ENCODE measurements at places on chromosomes 16 and 17.

DNA sequence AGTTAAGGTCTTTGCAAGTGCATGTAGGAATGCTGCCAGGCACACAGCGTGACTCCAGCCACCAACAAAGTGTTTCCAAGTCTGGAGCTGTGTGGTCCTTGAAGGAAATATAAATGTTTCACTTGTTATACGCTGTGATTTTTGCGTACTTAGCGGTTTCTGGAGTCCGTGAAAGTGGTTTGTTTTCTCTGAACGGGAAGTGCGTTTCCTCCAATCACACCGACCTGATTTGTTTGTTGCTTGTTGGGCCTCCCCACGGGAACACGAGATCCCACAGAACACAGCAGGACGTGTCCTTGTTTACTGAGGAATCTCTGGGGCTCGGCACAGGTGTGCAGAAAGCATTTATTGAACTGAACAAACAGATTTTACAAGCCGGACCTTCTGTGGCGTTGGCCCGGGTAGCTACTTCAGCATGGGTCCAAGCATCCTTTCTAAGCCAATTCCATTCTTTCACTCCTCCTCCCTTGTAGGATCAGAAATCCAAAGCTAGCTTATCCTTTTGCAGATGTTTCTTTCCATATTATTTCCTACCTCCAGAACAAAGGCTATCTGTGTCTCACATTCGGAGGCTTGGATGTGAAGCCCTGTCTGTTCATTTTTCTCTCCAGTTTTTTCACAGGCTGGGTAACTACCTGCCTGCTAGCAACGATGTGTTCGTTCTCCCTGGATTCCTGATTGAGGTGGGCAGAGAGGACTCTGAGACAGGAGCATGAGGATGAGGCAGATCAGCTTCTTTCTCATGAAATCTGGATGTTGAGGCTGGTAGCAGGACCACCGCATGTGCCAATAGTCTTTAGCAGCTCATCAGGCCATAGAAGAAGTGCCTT is 44.6 kb downstream of the ABAT start:
- no peak for DNase-seq

DNA sequence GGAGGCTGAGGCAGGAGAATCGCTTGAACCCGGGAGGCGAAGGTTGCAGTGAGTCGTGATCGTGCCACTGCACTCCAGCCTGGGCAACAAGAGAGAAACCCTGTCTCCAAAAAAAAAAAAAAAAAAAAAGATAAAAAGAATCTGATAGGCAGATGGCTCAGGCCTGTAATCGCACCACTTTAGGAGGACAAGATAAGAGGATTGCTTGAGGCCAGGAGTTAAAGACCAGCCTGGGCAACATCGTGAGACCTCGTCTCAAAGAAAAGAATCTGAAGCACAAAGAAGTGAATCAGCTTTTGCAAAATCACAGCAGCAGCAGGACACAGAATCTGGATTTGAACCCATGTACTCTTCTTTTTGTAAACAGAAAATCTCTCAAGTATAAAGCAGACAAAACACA is 7.6 kb downstream of the NOB1 start:
- no peak for DNase-seq

DNA sequence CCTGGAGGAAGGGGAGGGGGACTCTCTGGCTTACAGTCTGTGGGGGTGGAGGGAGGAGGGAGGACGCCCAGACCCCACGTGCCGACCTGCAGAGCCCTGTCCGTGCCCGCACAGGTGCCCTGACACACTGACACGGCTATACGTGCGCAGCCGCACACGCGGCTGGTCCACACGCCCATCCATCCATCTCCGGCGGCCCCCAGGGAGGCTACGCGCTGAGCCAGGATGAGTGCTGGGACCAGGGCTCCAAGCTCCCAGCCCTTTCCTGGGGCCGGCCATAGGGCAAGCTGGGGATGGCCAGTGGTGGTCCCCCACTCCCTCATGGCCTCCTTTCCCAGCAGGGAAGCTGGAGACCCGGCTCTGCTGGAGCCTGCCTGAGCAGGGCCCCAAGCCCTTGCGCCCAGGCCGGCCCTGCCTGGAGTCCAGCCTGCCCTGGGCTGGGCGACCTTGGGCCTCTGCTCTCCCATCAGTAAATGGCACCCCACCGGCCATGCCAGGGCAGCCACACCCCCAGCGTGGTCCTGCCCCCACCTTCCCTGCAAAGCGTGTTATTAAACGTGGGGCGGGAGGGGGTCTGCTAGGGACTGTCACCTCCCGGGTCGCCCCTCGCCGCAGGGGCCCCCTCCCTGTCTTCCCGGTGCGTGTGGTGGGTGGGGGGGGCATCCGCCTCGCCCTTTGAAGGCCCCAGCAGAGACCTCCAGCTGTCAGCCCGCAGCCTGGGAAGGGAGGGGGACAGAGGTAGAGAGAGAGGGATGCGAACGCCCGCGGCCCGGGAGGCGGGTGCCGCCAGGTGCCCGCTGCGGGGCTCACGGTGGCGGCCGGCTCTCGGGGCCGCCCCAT is 863 bp downstream of the CASKIN1 start:
- DNase-seq = no peak

GRCh38 chr16:78994135-78994745 is 606.3 kb downstream of the MAF start:
- no peak for DNase-seq

DNA sequence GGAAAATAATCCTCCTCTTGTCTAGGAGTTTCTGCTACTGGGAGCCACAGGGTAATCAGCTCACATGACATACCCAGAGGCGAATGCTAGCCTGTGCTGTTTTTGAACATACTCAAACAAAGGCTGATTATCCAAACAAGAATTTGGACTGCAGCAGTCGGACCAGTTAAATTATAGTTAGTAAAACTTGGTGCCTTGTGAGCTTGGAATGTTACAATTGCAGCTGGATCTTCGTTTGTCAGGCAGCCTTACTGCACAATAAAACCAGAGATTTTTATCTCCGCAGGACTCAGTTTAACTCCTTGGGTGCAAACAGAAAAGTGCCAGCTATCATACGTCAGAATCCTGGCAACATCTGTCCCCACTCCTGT is 163.8 kb upstream of the TBX2 start:
- no peak for DNase-seq

DNA sequence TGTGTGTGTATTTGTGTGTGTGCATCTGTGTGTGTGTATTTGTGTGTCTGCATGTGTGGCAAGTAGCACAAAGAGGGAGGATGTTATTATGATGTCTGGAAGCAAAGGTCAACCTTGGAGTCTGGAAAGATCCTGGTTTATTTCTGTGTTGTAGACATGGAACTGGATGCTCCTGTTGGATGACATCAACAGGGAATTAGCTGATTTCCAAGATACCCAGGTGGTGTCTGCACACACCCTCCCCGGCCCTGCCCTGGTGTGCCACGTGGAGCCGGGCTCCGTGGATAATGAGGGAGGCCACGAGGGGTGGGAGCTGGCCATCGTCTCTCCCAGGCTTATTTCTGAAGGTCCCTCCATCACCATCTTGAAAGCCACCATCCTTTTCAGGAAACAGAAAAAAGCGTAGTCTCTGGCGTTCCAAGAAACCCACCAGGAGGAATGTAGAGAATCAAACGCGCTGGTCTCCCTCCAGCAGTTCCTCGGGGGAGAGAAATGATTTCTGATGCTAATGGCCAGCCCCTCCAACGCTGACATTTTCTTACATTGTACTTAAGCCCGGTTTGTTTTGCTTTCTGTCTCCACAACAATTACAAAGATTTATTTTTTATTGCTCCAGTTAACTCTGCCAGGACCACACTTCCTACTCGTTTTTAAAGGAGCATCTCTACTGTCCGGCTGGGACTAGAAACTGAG is 93.3 kb downstream of the FOXL1 start:
- no peak for DNase-seq

Data from hematopoietic multipotent progenitor cell treated with erythropoietin and hydrocortisone succinate and interleukin-3 and kit ligand, for 8 days (in vitro differentiated cells).